Fibroblast of mammary gland (primary cell): ENCODE measurements at places on chromosomes 2 and 18.
A peak's percentile ranks its signal among the peaks of the same experiment; 100 is the strongest.

GRCh38 chr2:152825834-152826233, 107.4 kb downstream of the ARL6IP6 start:
- peak; percentile 13 for DNase-seq

GRCh38 chr2:202758604-202759003, 113.0 kb downstream of the ICA1L start:
- no peak for DNase-seq

DNA sequence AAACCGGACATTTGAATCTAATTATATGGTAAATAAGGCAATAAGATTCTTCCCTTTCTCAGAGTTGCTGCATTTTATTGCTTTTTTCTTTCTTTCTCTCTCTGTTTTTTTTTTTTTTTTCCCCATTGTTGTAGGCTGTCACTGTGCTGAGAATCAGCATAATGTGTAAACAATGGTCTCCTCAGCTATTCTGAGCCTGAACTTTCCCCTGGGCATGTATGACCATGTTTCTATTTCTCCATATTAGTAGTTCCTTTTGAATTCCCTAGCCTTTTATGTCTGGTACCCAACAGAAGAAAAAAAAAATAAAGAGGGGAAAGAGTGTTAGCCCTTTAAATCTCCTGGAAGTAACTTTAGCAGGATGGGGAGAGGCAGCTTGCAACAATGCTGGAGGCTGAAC, 1862.5 kb downstream of the SUCLG1 start:
- DNase-seq: no peak

GRCh38 chr18:63346480-63347183, 20.4 kb downstream of the KDSR start:
- no peak for DNase-seq

DNA sequence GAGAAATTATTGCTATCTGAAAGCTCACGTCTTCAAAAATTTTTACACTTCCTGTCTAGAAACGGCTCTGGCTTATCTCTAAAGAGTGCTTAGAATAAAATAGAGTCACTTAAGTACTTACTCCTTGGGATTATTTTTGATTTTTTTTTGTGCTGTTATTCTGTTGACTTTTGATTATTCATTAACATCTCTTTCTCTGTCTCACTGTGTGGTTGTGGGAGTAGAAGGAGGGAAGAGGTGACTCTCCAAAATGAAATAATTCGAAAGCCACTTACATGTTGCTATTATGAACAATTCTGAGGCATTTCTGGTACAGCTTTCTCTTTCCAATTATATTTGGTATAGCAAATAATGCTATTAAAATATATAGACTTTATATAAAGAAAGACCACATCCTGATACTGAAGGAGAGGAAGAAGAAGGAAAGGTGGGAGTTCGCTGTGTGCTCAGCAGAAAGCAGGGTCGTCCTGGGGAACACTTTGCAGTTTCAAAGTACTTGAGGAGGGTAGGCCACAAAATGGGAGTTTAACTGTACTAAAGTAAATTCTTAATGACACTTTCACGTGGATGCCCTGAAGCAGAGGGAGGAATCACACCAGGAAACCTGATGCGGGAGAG, 9.6 kb upstream of the MMADHC start:
- DNase-seq: no peak

- DNase-seq: peak; percentile 23
These were observed 298.2 kb downstream of the CNTNAP5 start for GRCh38 chr2:124323321-124323720.

DNA sequence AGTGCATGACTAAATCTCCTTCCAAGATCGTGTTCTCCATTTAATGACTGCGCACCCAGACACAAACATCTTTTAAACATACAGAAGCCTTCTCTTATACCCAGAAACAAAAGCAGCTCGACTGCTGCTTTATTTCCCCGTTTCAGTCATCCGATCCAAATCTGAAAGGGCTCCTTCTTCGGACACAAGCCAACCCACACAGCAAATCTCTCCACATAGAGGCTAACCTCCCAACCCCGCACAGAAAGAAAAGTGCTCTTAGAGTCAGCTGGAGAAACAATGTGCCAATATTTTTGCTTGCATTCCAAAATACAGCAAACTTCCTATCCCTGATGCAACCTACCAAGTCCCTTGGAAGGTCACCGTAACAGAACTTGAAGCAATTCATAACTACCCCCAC, 29.1 kb downstream of the GAREM1 start:
- peak; percentile 57 for DNase-seq

DNA sequence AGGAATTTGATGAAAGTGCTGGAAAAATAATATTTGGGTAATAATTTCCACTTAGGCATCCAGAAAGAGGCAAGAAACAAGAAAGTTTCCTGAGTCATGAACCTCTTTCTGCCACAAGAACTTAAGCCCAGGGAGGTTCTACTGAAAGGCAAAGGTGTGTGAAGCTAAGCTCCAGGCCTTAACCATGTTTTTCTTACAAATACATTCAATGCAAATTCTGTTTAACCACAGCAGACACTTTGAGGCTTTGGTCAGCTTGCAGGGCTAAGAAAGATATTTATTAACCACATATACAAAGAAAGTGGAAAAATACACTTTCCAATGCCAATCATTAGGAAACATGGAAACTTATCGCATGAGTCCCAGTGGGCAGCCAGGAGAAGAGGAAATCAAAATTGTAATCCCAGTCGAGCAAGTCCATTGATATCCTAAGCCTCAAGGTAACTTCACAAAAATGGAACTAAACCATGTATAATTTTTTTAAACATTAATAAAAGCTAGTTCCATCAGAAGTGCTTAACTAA, 68.3 kb downstream of the PIEZO2 start:
- no peak for DNase-seq

DNA sequence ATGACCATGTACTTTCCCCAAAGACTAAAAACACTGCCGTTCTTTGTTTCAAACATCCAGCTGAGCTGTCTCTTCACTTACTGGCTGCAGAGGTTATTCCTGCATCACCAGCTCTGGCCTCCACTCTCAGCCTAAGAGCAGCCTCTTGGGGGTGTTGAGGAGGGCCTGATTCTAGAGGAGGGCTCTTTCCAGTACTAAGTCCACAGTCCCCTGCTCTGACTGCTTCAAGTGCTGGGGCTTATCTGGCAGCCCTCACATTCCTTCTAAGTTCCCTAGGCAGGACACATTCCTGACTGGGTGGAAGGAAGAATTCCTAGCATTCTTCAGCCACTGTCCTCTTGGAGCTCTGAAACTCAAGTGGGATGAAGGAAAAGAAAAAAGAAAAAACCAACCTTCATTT, 32.9 kb upstream of the EHBP1 start:
- no peak for DNase-seq

GRCh38 chr2:83650898-83651297, 808.2 kb downstream of the SUCLG1 start:
- DNase-seq: no peak

DNA sequence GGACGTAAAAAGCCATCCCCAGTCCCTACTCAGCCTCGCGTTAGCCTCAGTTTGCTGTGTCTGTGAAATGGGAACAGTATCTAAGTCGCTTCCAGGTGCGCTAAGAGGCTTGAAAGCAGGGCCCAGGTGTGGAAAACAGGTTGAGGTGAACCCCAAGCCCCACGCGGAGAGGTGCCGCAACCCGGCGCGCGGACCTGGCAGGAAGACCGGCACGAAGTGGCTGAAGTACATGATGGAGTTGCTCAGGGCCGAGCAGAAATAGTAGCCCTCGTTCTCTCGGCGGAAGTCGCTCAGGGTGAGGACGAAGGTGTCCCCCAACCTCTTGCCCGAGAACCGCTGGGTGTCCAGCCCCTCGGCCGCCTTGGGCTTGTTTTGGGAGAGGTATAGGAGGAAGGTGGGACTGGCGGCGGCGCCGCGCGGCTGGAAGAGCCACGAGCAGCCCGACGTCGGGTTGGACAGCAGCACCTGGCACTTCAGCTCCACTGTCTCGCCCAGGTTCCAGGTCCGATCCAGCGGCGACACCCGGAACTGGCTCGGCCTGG, 508 bp downstream of the CD8A start:
- DNase-seq: no peak

DNA sequence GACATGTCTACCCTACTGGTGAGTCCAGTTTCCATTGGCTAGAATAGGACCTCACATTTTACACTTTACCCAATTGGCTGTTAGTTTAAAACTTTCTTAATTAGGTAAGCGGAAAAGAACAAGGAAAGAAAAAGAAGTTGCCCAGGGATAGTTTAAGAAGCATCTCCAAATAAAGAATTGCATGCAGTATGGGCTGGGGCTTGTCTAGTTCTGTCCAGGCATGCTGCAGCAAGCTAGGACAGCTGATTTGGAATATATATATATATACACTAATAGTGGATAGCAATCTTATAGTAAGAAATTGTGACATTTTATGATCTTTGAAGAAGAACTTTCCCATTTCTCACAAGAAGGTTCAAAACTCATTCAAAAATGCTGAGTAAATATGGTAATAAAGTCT, 90.0 kb upstream of the ERBB4 start:
- DNase-seq: no peak

DNA sequence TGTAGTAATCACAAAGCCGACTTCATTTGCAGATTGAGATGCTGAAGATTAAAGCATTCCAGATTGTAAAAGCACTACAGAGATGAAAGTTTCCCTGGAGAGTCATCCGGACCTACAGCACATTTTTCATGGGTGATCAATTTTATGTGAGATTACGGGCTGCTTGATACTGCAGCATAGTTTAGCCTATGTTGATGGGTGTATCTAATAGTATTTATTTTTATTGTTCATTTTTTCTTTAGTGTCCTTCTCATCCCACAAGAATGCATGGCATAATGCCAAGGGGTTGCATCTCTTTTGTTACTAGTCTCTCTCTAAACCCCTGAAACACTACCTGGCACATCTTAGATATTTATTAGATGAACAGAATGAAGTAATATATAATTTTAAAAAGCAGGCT, 240.4 kb downstream of the MBD2 start:
- peak; percentile 31 for DNase-seq

DNA sequence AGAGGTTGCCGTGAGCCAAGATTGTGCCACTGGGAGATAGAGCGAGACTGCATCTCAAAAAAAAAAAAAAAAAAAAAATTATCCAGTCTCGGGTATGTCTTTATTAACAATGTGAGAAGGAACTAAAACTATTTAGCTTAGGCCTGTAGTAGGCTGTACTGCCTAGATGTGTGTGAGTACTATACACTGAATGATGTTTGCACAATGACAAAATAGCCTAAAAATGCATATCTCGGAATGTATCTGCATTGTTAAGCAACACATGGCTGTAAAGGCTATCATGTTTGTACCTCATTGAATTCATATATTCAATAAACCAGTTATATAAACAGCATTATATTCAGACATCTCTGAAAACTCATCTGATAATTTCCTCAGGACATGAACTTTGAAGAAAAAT, 191.2 kb upstream of the SESTD1 start:
- DNase-seq: no peak

DNA sequence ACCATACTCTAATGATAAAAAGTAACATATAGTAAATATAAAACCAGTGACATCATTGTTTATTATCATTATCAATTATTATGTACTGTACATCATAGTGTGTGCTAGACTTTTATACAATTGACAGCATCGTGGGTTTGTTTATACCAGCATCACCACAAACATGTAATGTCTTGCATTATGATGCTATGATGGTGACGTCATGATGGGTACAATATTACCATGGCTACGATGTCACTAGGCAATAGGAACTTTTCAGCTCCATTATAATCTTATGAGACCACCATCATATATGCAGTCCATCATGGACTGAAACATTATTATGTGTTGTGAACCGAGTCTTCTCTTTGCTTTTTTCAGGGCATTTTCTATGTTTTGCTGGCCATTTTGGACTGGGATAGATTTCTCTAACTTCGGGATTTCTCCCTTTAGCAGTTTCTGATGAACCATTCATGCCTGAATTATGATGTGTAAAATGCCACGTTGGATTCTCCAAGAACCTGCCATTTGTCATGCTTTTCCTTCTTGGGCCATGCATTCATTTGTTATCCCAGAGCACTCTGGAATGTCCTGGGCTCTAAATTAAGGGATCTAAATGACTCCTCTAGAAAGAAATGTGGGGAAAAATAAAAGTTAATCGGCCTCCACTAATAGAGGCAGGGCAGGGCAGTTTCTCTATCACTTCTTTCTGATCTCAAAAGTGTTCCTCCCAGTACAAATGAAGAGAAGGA, 325.6 kb upstream of the TNP1 start:
- no peak for DNase-seq

DNA sequence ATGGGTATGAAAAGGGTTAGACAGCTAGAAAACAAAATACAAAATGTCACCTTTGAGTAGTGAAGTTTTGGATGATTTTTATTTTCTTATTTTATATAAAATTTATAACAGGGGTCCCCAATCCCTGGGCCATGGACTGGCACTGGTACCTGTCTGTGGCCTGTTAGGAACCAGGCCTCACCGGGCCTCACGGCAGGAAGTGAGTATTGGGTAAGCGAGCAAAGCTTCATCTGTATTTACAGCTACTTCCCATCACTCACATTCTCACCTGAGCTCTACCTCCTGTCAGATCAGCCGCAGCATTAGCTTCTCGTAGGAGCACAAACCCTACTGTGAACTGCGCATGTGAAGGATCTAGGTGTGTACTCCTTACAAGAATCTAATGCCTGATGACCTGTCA, 202.8 kb upstream of the TWIST2 start:
- no peak for DNase-seq

DNA sequence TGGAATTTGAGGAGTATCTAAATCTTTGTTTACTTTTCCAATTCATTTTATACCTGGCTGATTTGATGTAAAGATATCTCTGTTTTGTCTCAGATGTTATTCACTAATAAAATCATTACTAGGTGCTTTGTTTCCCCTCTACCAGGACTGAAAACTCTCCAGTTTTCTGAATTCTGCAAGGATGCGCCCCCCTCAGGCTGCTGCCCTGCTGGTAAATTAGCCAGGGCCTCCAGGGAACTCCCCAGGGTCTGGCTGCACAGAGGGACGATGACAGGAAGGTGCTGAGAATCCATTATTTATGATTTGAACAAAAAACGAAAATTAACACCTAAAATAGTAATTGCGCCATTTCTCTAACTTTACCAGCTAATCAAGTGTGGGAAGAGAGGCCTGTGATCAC, 541.2 kb upstream of the POU3F3 start:
- DNase-seq: no peak

- DNase-seq: no peak
These were observed 10.6 kb downstream of the CFAP210 start for GRCh38 chr2:169683425-169684134.

DNA sequence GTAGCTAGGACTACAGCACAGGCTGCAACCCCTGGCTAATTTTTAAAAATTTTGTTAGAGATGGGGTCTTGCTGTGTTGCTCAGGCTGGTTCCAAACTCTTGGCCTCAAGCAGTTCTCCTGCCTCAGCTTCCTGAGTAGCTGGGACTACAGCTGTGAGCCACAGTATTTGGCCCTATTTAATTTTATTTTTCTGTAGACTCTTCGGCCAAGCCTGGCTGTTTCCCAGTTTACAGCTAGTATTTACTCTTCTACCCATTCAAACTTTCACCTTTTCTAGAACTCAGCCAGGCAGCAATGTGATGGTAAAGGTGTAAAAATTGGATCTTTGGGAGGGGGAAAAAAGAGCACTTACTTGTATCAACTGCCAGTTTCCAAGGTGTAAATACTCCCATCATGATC, 35.3 kb downstream of the SH3RF3 start:
- DNase-seq: no peak

- DNase-seq: no peak
These were observed 729.8 kb upstream of the SOX11 start for GRCh38 chr2:4962419-4962818.

- no peak for DNase-seq
These were observed 212.6 kb upstream of the SP5 start for GRCh38 chr2:170502361-170503130.
